ENCODE measurements at places on chromosomes 1 and 21.

GRCh38 chr1:246978785-246979184 is 29.1 kb downstream of the ZNF695 start:
- DNase-seq, result no peak

GRCh38 chr1:117892512-117892911 is 36.9 kb downstream of the GDAP2 start:
- DNase-seq, result no peak

DNA sequence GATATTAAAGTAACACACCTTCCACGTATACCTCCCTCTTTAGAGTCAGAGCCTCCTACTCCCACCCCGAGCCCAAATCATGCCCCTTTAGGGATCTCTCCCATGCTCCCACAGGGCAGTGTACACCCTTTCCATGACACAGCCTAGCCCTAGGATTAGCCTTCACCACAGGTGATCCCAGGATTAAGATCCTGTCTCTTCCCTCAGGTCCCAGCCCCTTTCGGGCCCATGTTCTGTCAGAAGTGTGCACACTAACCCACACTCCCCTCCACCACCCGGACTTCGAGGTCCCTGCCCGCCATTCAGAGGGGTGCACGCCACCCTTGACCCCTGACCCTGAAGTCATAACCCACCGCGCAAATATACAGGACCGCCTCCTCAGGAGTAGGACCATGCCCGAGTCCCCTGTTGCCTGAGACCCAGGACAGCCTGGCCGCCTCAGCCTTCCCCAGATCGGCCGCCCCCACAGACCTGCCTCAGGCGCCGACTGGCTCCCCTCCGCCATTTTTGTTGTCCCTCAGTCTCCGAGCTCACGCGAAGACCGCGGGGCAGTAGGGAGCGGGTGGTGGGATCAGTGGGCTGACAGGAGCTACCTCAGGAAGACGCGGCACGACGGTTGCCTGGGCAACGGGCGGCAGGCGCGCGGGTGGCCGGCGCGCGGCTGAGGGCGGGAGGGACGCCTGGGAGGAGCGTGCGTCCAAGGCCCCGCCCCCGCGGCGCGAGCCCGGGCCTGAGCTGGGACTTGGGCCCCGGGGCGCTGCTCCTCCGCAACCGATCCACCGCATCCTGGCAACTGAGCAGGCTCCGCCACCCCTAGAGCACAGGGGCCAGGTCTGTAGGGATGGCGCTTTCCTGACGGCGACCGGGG is at the start of gene AGBL4:
Gene AGBL4, minus strand, starts transcription at position 663 of the 868 bp plus-strand sequence.
- DNase-seq, result no peak

DNA sequence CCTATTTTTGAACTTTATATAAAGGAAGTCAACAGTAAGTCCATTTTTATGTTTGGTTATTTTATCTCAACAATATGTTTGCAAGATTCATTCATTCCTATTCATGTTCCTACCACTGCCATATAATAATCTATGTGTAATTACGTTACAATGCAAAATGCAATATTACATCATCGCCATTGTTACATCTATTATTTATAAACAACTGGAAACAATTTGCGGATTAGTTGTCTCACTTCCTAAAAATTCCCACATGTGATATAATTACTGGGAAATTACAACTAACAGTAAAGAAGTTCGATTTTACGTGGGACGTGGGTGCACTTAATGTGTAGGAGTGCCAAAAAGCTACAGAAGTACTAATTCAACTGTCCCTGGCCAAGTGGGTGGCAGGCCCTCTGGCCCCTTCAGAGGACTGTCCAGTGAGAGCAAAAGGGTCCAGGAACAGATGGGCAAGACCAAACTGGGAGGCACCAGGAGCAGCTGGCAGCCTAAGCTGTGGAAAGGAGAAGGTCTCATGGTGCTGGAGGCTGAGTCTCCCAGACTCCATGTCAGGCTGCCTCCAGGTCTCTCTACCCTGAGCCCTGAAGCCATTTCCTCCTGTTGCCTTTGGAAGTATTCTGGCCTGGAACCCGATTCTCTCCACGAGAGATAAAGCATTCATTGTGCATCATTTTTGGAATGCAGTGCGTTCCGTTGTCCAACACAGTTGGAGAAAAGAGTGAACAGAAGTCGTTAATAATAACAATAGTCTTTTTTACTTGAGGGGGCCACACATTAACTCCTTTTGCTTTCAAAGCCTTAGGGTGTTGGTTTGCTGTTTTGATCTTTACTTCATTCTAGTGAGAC is 42.9 kb downstream of the TNNT2 start:
- no peak for DNase-seq

DNA sequence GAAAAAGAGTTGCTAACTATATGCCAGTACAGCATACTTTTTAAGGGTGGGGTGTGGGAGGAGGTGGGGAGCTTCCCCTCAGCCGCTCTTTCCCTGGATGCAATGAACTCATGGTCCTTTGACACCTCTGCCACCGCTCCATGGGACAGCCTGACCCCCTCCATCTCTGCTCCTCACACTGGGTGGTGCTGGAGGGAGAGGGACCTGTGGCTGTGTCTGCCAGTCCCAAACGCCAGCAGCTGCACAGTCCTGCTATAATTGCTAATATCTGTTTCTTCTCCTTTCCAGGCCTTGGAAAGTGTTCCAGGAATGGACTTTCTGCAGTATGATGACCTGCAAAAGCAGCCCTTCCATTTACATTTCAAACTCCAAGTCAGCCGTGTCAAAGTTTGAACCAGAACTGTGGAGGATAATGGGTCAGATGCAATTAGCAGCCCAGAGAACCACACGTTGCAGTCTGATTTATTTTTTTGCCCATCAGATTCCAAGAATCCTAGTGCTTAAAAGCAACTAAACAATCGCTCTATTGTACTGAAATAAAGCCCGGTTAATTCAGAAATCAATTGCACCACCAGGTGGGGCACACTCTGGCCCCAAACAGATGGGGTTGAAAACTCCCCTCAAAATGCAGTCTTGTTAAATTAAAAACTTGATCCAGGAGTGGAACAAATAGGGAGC is 160.7 kb upstream of the LMO4 start:
- no peak for DNase-seq

- DNase-seq, result no peak
These were observed 16.8 kb downstream of the ASPM start for GRCh38 chr1:197129698-197130097.

DNA sequence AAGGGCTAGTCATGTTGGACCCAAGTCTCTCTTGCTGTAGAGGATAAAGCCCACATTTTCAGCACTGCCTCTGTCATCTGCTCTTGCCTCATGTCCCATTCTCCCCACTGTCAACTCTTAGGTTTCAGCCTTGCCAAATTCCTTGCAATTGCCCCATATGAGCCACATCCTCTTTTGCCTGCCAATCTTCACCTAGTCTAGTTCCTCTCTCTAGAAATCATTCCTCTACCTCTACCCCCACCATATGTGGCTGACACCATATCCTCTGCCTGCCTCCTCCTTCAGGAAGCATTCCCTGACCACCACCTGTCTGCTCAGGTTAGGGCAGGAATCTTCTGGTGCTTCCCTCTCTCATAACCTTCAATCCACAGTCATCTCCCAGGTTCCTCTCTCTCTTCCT is 38.2 kb downstream of the SLC9A1 start:
- DNase-seq, result no peak

GRCh38 chr1:204446413-204447111 is 34.9 kb upstream of the PPP1R15B start:
- DNase-seq, result peak; percentile 76

DNA sequence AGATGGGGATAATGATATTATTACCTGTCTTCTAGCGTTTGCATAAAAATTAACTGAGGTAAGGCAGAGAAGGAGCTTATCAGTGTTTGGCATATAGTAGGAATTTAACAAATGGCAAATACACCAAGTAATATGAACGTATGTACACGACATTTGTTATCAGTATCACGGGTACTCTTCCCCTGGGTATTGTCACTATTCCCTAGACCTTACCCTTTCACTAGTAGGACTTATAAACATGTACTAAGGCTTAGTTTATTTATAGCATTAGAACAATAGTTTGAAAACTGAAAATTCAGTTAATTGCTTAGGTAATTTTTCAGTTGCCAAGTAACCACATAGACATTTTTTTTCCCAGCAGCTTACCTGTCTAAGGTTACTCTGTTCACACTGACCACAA is 187.0 kb downstream of the KCTD3 start:
- DNase-seq, result no peak

DNA sequence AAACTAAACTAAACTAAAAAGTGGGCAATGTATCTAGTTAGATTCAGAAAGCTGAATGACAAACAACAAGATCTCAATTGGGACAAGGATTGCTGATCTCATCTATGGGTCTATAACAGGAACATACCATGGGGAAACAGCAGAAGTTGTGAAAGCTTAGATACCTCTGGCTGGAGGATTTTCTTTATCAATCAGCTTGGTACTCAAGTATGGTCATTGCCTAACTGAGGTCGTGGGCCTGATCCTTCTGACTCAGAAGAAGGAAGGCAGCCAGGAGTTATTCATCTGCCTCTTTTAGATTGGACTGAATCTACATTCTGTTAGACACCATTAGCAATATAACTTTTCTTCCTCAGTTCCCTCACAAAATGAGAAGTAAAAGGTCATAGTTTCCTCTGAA is 39.7 kb downstream of the DNTTIP2 start:
- no peak for DNase-seq

DNA sequence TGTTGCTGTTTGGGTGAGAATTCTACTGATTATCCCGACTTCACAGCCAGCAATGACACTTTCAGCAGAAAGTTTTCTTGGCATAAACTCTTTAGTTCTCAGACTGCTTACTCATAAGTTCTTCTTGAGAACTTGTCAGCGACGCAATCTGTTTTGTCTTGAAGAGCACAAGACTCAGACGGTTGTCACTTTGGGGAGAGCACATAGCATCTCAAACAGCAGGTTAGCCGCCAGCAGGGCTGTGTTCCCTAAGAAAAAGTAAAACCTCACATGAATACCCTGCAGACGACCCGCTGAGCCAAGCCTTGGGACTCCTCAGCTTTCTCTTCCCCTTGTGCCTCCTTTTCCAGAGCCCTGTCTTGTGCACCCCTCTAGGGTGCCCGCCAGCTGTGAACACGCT is 11.4 kb downstream of the AGMAT start:
- DNase-seq, result no peak

DNA sequence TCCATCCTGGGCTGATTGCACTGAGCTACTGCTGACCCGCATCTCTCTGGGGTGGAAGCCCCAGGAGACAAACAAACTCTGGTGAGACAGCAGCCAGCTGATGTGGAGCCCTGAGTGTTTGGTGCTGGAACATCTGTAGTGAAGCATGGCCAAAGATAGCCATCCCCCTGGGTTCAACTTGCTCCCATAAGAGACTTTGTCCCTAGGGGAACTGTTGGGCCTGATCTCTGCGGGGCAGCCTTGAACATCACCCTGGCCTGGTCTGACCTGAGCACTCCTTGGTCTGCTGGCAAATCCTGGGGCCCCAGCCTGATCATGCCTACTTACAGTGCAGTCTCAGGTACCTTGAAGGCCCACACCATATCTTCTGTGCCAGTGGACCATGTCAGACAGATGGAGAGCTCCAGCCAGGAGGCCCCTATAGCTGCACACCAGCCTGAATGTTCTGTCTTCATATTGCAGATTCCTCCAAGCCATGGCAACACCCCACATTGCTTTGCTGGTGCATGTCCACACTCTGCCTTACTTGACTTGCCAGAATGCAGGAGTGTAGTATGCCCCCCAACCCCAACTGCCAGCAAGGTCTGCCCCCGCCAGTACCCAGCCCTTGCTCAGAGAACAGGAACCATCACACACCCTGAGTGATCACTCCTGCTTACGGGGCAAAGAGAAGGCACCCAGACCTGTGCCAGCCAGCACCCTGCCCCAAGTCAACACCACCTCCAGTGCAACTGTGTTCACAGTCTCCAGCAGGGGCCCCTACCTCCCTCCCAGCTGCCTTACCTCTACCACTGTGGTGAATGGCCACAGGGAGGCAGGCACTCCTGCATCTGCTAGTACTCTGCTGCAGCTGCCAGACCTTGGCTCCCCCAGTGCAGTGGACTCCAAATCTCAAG is 690.5 kb upstream of the NR5A2 start:
- DNase-seq, result no peak

GRCh38 chr1:215600258-215600792 is 33.2 kb downstream of the KCTD3 start:
- no peak for DNase-seq

DNA sequence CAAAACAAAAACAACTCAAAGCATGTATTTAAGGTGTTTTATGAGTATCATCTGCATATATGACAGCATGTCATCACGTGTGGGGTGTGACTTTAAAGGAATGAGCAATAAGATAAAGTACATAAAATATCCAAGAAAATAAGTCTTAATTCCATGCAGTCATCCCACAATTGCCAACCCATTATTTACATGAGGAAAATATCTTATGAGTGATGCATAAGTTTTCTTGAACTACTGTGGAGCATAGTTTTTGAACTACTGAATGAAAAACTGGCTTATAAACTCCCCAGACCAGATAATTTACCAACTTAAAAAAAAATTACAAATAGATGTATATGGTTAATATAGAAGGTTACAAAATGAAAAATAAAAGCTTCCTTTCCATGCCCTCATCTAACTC is 29.7 kb upstream of the MTMR11 start:
- DNase-seq, result no peak

- DNase-seq, result no peak
These were observed 10.8 kb downstream of the GPR3 start for GRCh38 chr1:27403065-27403726.

DNA sequence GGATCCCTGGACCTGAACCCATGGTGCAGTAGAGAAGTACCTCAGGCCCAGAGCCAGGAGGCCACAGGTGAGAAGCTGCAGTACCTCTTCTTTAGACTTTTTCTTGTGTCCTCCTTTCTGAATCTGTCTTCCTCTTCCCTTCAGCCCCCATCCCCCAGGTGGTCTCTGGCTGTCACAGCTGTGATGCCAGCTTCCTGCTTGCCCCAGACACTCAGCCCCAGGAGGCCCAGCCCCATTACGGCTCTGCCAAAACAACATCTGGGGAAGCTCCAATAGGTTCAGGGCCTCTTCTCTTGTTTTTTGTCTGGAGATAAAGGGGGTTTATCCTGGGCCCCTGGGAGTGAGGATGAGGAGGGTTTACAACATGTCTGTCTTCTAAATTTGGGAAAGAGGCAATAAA is 9.5 kb upstream of the BTG2 start:
- DNase-seq, result no peak

DNA sequence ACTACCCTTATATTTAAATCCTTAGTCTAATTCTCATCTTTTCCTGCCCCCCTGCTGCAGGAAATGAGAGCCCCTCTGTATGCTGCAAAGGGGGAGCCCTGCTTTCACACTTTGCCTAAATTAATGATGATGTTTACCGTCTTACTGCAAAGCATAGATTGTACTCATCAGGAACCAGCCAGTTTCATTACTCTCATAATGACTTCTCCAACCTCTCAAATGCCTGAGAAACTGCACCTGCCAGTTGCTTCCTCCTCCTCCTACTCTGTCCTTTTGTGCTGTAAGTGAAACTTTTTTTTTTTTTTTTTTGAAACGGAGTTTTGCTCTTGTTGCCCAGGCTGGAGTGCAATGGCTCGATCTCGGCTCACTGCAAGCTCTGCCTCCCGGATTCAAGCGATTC is 101.7 kb downstream of the ADSS2 start:
- DNase-seq, result no peak

GRCh38 chr1:246157516-246157915 is 349.6 kb downstream of the SMYD3 start:
- no peak for DNase-seq

GRCh38 chr1:165843304-165843703 is 15.9 kb downstream of the UCK2 start:
- no peak for DNase-seq

- DNase-seq, result no peak
These were observed 40.6 kb downstream of the STUM start for GRCh38 chr1:226589008-226589733.
